Activated naive CD8-positive, alpha-beta T cell treated with anti-CD3 and anti-CD28 coated beads for 36 hours (primary cell): ENCODE measurements at places on chromosomes 6 and 20. TPM values are rescaled to one million over a fixed set of nuclear protein-coding genes. Genes with fewer than 3 reads are reported as not detected.

Gene MACROD2
- 0.14 TPM for total RNA-seq

DNA sequence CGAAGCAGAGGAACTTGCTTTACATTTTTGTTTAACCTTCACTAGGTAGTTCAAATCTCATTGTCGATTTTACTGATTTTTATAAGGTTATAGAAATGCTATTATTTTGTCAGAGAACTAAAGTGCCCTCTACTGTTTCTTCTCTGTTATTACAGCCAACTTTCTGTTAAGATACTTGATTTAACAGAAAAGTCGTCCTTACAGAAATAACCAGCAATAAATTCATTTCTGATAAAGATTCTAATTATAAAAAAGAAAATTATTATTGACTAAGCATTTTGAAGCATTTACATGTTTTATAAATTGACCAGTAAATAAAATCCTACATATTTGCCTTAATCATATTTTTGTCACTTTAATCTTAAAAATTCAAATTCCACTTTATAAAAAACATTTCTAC lies 60.8 kb downstream of the OGFRL1 start:
- H3K27me3 ChIP-seq: peaks cover 4% of the 10 kb centered on the region
- H3K4me1 ChIP-seq: peaks cover 3% of the 10 kb centered on the region
- DNase-seq: no peak
- H3K36me3 ChIP-seq: no peaks in the 10 kb centered on the region

Gene OR2J3
- not detected for total RNA-seq

Gene MDFI
- not detected for total RNA-seq

GRCh38 chr20:16124911-16125776 lies 448.1 kb downstream of the KIF16B start:
- H3K27ac ChIP-seq: no peak overlapping the region
- peaks cover 4% of the 10 kb centered on the region for H3K27me3 ChIP-seq
- H3K4me1 ChIP-seq: no peaks in the 10 kb centered on the region
- no peaks in the 10 kb centered on the region for H3K36me3 ChIP-seq

Gene PIM1
- 168 TPM for total RNA-seq

Gene SIRPB2
- not detected for total RNA-seq

- H3K27me3 ChIP-seq: no peaks in the 10 kb centered on the region
- no peaks in the 10 kb centered on the region for H3K4me1 ChIP-seq
- H3K4me3 ChIP-seq: no peak overlapping the region
- DNase-seq: no peak
Measured at GRCh38 chr6:130893277-130893676, 66.1 kb downstream of the SMLR1 start.

DNA sequence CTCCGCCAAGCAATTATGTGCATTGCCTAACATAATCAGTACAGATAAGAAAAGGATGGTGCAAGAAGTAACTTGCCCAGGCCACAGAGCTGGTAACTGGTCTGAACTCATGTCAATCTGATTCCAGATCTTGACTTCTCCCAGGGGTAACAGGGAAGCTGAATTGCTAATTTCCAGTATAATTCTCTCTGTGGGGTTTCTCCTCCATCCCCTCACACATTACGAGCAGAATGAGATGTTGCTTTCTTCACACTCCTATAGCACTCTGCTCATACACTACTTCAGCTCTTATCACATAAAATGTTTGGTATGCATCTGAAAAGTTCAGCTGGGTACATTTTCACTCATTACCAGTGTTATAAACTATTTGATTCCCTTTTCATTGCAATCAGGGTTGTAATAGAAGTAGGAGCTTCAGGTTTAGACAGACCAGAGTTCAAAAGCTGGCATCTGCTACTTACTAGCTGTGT lies 24.0 kb upstream of the LRRC1 start:
- peaks cover 9% of the 10 kb centered on the region for H3K27me3 ChIP-seq
- no peak for DNase-seq
- H3K4me3 ChIP-seq: no peak overlapping the region
- no peak overlapping the region for H3K27ac ChIP-seq
- H3K4me1 ChIP-seq: no peaks in the 10 kb centered on the region

Gene PHACTR3
- not detected for total RNA-seq

- no peak overlapping the region for H3K4me3 ChIP-seq
- no peaks in the 10 kb centered on the region for H3K27me3 ChIP-seq
- H3K4me1 ChIP-seq: peaks cover 15% of the 10 kb centered on the region
- DNase-seq: no peak
- H3K27ac ChIP-seq: no peak overlapping the region
Measured at GRCh38 chr6:87654875-87655454, 47.1 kb downstream of the AKIRIN2 start.

Gene SLC17A9
- 52.1 TPM for total RNA-seq
